ENCODE measurements at places on chromosomes 4 and X.
A peak's percentile ranks its signal among the peaks of the same experiment; 100 is the strongest.

DNA sequence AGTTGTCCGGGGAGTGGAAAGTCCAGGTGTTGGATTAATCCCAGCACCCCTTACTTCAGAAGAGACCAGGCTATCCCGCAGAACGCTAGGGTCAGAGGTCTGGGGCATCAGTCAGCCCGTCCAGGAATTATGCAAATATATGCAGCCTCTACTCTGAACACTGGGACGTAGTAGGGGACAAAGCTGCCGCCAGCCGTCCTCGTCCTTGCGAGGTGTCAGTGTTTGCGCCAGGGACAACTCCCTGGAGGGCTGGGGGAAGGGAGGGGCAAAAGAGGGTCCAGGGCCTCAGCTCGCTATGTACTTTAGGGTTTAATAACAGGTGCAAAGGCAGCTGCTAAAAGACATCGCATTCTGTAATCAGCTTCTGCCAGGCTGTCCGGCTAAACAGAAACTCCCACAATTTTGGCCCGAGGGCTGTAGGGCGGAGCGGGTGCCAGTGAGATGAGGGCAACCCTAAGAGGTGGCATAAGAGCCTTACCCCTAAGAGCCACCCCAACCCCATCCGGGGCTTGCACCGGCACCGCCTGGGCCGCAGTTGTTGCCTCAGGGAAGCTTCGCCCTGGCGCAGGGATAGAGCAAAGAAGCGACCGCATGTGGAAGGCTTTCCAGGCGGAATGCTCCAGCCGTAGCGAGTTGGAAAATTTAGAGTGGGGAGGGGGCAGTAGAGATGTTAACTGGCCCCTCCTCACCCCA lies 8.4 kb downstream of the HAND2 start:
- DNase-seq: no peak

GRCh38 chr4:23728393-23728792 lies 161.5 kb downstream of the PPARGC1A start:
- peak; percentile 5 for DNase-seq

- no peak for DNase-seq
These were observed 43.9 kb downstream of the DCTD start for GRCh38 chr4:182873289-182873688.

GRCh38 chr4:152586668-152587067 lies 50.8 kb upstream of the FBXW7 start:
- no peak for DNase-seq

DNA sequence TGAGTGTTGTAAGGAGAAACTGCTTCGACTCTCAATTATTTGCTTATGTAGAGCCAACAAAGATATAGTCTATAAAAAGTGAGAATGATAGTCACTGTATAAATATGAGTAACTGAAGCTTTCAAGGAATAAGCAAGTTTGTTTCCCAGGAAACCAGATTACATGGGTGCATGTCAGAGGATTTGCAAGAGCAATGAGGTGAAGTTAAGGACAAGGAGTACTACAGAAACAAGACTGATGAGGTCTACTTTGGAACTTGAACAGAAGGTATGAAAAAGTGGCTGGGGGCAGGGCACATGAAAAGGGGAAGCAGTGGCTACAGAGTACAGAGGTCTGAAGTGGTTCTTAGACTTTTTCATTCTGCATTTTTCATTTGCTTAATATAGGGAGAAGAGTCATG lies 321.0 kb upstream of the CXXC4 start:
- DNase-seq: no peak

DNA sequence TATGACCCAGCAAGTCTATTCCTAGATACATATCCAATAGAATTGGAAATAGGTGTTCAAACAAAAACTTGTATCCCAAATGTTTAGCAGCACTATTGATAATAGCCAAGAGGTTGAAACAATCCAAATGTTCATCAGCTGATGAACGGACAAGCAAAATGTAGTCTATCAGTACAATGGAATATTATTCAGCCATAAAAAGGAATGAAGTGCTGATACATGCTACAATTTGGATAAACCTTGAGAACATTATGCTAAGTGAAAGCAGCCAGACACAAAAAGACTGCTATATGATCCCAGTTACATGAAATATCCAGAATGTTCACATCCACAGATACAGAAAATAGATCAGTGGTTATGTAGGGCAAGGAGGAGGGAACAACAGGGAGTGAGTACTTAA lies 50.1 kb downstream of the PLAC1 start:
- no peak for DNase-seq

- DNase-seq: no peak
These were observed 964.7 kb downstream of the RAB28 start for GRCh38 chr4:12519426-12519825.

- DNase-seq: no peak
These were observed 1491.2 kb downstream of the STIM2 start for GRCh38 chr4:28351826-28352225.

DNA sequence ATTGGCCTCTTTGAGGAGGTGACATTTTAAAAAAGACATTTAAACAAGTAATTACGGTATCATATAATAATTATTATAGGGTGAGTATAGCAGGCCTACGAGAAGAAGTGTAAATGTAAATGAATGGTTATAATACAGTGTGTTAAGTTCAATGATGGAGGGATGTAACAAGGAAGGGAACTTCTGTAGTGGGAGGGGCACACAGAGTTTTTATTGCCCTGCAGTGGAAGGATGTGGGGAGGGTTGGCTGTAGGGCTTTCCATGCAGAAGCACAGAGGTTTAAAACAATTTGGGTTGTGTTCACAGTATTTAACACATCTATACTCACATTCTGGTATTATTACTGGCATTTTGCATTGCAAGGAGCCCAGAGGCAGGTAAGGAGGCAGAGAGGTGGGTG lies 41.1 kb downstream of the AFF1 start:
- DNase-seq: no peak
